GM03348 (cell line): ENCODE measurements at places on chromosomes 4 and X.

GRCh38 chr4:166091912-166092510, 219.0 kb downstream of the TLL1 start:
- DNase-seq: peak; percentile 44

DNA sequence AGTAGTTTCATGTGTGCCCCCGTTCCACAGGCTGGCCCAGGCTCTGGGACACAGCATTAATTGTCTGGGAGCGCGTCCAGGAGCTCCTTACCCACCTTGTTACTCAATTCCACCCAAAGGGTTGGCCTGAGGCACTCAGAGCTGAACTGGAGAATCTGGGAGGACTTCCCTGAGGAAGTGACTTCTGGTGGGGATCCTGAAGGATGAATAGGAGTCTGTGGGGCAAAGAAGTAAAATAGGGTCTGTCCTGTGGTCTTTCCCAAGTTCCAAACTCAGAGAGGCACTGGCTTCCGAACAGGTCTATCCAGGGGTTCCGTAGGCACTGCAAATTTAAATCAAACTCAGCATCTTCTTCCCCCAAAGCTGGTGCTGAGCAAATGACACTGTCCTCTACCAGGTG, 204.3 kb downstream of the AFAP1 start:
- DNase-seq: no peak

- no peak for DNase-seq
Observed at GRCh38 chr4:110641218-110641617, 18.3 kb upstream of the PITX2 start.

- DNase-seq: no peak
Observed at GRCh38 chrX:131938749-131939148, 84.4 kb upstream of the STK26 start.

GRCh38 chrX:138651494-138651893, 60.0 kb downstream of the FGF13 start:
- no peak for DNase-seq

DNA sequence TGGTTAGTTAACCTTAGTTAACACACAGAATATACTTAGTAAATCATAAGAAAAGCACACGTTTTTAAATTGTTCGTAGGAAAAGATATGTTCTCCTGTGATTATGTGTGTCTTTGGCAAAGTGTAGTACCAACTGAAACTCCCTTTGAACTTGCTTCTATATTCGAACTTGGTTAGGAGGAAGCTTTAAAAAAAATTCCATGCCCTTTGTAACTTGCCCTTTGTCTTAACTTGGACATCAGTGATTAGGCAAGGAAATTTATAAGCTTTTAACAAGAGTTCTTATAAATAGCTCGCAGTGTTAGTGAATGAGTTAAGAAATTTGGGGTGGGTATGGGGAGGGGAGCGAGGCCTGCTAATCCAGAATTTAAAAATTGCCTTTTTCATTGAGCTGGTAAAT, 33.4 kb downstream of the TXLNG start:
- DNase-seq: no peak

GRCh38 chr4:79982601-79983322, 90.3 kb downstream of the ANTXR2 start:
- peak; percentile 30 for DNase-seq

DNA sequence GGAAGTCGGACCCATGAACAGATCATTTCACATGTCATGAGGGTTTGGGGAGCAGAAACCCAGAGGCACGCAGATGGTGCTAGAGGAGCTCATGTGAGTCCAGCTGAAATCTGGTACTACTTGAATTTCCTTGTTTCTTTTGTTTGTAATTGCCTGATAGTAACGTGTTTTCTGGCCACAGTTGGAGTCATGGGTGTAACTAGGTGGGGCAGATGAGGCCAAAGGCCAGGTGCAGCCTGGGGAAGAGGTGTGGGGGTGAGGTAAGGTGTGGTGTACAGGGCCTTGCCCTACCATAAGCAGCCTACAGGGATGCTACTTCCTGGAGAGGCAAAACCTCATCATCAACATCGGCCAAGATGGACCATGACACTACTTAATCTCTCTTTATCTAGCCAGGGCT, 271.4 kb downstream of the PTTG2 start:
- DNase-seq: no peak

DNA sequence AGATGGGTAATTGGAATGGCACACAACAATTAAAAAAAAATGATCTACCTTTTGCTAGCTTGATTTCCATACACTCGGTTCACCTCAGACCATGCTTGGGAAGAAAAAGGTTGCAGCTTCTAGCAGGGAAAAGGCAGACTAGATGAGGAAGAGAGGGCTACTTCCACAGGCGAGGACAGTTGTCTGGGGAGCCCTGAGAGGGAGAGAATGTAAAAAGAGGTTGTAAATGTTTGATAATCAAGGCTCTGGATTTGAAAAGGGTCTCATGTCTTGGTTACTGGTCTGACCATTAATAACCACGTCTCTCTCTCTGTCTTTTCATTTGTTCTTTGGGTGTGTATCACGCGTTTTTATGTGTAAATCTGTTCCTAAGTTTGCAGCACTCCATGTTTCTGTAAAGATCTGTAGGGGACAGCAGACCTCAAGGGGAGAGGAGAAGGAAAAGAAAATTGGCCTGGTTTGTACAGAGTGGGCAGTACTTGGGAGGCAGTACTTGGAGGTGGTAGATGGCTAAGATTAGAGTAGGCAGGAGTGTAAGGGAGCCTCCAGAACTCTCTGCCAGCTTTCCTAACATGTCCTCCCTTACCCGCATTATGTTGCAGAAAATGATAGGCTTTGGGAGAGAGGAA, 750 bp downstream of the ARMCX5 start:
- DNase-seq: peak; percentile 14

- DNase-seq: no peak
Observed at GRCh38 chr4:79578606-79579005, 170.6 kb upstream of the GK2 start.

DNA sequence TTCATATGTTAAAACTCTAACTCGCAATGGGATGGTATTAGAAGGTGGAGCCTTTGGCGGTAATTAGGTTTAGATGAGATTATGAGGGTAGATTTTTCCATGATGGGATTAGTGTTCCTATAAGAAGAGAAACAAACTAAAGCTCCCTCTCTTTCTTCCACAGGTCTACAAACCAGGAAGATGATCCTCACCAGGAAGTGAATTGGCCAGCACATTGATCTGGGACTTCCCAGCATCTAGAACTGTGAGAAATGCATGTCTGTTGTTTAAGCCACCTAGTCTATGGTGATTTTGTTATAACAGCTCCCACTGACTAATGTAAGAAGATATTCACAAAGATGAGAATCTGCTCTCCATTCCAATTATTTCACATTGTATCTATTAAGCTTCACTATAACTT, 2266.9 kb downstream of the PCDH7 start:
- no peak for DNase-seq

- DNase-seq: no peak
Observed at GRCh38 chr4:39263895-39264294, 81.6 kb downstream of the WDR19 start.

DNA sequence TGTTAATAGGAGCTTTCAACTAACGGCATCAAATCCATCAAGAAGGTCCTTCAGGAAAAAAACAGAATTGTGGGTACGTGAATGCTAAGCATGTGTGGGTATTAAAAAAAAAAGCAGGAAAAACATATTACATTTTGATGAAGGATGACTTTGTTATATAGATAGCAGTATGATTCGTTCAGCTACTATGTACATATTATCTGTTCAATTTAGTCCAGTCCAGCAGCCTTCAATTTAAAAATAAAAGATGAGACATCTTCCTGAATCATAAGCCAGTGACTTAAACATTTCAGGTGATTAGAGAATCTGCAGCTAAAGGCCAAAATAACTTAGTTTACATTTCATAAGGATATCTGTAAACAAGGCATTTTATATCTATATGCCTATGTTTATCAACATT, 63.4 kb downstream of the LCORL start:
- no peak for DNase-seq

- DNase-seq: no peak
Observed at GRCh38 chr4:125420526-125420925, 105.8 kb downstream of the FAT4 start.

- DNase-seq: peak; percentile 2
Observed at GRCh38 chrX:21225643-21226042, 148.6 kb upstream of the CNKSR2 start.

DNA sequence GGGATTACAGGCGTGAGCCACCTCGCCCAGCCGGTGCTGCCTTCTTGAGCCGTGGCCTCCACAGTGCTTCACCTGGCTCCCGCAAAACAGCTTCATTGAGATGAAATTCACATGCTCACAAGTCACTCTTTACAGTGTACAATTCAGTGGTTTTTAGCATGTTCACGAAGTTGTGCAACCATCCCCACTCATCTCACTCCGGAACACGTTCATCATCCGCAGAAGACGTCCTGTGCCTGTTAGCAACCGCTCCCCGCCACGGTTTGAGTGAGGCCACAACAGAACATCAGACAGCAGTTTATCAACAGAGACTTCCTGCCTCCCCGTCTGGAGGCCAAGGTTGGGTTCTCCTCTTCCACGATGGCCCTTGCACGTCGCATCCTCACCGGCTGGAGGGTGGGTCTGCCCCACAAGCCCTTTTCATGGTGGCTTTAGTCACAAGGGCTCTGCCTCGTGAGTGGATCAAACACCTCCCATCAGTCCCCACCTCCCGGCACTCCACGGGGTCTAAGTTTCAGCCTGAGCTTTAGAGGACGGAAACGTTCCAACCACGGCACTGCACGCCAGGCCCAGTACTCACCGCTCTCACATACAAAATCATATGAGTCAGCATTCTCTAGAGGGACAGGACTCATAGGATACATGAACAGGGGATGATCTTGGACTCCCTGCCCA, 29.6 kb upstream of the SPON2 start:
- peak; percentile 65 for DNase-seq

- no peak for DNase-seq
Observed at GRCh38 chrX:7283741-7284140, 135.8 kb upstream of the PUDP start.

DNA sequence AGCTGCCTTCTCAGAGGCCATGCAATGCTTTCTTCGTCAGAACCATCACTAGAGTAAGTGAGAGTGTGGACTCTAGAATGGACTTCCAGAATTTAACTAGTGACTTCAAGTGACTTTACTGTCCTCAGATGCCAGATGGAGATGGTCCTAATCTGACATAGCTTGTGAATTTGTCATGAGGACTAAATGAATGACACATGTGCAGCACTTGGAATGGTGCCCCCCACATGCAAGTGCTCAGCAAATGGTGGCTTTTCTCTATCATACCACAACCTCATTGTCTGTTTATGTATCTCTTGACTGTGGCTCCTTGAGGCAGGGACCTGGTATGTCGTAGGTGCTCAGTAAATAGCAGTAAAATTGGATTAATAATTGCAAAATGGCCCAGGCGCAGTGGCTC, 91.6 kb upstream of the STX18 start:
- no peak for DNase-seq

GRCh38 chrX:48589482-48590162, 7.7 kb upstream of the WDR13 start:
- no peak for DNase-seq

GRCh38 chr4:175932116-175932515, 120.1 kb upstream of the GPM6A start:
- DNase-seq: no peak

GRCh38 chr4:78584863-78585547, 33.4 kb downstream of the ANXA3 start:
- DNase-seq: no peak

- no peak for DNase-seq
Observed at GRCh38 chr4:169050881-169051760, 41.1 kb upstream of the CBR4 start.

DNA sequence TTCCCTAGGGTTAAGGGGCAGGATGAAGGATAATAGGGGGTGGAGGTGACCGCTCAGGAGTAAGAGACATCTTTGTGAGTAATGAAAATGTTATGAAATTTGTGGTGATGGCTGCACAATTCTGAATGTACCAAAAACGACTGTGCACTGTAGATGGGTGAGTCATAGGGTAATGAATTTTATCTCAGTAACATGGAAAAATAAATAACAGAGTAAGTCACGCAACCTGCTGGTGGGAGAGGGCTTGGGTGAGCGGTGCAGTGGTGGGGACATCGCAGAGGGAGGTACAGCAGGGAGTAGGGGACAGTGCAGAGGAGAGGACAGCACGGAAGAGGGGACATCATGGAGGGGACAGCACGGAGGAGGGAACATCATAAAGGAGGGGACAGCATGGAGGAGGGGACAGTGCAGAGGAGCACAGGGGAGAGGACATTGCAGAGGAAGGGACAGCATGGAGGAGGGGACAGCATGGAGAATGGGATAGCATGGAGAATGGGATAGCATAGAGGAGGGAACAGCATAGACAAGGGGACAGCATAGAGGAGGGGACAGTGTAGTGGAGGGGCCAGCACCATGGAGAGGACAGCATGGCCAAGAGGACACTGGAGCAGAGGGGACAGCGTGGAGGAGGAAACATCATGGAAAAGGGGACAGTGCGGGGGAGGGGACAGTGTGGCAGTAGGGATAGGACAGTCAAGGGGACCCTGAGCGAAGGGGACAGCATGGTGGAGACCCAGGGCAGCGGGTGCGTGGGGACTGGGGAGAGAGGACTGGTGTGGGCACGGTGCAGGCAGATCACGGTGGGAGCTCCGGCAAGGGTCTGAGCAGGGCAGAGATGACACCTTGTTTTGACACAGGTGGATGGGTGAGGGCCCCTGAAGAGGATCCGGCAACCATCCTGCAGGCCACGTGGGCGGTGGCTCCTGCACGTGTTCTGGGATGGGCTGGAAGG, 68.5 kb upstream of the MXD4 start:
- peak; percentile 89 for DNase-seq

- no peak for DNase-seq
Observed at GRCh38 chr4:7243609-7244330, 51.4 kb downstream of the SORCS2 start.

DNA sequence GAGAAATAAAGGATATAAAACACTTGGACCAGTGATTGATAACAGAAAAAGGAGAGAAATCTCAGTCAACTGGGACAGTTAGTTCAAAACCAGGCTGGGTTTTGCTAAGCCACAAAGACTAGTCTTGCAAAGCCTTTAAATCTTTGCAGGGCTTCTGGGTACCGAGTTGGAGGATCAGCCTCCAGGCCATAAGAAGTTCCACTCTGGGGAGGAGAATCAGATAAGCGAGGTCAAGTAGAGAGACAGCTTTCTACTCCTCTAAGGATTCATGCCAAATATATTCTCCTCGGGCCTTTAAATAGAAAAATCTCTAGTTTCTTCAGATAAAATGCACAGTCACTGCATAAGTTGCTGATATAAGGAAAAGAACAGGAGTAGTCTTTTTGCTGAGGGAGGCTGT, 92.7 kb downstream of the MFAP3L start:
- DNase-seq: no peak
